Stimulated activated CD8-positive, alpha-beta memory T cell treated with anti-CD3 and anti-CD28 coated beads, Interleukin-4, amount 100 ng/mL, for 1 hour (primary cell): ENCODE measurements at places on chromosomes 1 and 21.

GRCh38 chr1:60055336-60055735, 18.2 kb downstream of the C1orf87 start:
- DNase-seq, result no peak

GRCh38 chr1:93033785-93034184, 45.3 kb upstream of the MTF2 start:
- DNase-seq, result no peak

- no peak for DNase-seq
These were observed 4.1 kb upstream of the TPRG1L start for GRCh38 chr1:3620708-3621107.

DNA sequence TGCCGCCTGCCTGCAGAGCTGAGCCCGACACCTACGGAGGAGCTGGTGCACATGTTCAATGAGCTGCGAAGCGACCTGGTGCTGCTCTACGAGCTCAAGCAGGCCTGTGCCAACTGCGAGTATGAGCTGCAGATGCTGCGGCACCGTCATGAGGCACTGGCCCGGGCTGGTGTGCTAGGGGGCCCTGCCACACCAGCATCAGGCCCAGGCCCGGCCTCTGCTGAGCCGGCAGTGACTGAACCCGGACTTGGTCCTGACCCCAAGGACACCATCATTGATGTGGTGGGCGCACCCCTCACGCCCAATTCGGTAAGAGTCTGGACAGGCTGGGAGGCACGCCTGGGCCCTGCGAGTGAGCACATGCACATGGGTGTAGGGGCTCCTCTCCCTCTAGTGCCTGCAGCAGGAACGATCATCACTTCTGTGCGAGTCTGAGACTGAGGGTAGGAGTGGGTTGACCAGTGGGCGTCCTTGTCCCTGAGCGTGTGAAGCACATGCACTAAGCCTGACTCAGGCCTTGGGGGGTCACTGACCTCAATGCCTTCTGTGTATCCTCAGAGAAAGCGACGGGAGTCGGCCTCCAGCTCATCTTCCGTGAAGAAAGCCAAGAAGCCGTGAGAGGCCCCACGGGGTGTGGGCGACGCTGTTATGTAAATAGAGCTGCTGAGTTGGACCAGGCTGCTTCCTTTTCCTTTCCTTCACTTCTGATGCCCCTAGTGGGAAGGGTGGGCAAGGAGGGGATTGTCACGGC, 6.9 kb downstream of the DMAP1 start:
- DNase-seq, result no peak

DNA sequence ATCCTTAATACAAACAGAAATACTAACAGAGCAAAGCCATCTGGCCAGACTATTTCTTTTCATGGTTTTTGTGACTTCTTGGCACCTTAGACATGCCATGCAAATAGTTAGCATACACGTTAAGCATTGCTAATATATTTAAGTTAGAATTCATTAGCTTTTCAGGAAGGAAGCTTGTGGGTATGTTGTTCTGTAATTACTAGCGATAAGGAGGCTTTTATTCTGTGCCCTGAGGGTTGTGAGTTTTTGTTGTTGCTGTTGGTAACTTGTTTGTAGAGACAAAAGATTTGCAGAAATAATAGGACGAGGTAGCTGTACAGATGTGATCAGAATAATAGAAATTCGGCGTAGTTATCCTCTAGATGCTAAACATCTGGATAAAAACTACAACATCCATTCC, 305.3 kb downstream of the TM2D1 start:
- DNase-seq, result no peak

DNA sequence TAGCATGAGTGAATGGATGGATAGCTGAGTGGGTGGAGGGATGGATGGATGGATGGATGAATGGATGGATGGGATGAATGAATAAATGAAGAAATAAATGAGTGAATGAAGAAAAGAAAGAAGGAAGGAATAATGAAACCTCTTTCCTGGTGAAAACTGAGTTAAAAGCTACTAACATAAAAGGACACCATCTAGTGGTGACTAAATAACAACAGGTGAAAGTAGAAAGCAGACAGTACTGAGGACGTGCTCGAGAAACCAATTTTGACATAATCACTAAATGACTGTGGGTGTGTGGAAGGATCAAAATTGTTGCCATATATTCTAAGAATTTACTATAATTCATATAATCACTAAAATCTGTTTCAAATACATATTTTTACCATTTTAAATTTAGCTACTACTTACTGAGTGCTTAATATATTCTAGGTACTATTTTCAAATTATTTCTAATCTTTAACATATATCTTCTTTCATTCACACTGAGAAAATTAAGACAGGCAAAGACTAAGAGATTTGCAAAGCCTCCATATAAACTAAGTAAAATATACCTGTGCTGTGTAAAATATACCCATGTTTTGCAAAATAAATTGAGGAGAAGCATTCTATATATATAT, 522.9 kb downstream of the LRRIQ3 start:
- DNase-seq, result no peak

GRCh38 chr1:26775666-26776065, 12.1 kb upstream of the PIGV start:
- no peak for DNase-seq

DNA sequence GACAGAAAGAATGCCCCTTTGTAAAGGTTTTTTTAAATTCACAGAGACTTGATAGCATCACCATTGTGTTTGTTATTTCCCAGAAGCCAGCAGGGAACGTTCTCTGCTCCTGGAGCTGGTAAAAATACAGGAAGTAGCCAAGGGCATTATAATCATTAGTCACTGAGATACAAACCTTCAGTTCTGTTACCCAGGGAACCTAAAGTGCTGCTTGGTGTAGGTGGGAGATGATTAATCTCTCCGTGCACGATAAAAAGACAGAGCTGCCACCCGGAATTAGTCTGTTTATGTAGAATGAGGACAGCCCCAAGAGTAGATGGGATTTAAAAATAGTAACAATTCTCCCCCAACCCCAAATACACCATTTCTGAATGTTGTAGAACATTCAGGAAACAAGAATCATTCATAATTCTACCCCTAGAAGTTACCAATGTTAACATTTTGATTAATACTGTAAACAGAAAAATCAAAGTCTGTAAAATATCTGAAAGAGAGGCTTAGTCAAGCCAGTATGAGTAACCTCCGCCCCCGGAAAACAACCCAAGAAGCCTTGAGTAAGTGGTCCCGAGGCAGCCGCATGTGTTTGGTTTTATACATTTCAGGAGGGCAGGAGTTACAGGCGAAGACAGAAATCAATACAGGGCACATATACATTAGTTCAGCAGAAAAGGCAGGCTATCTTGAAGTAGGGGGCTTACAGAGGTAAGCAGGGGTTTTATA, 45.3 kb upstream of the CTBS start:
- no peak for DNase-seq

DNA sequence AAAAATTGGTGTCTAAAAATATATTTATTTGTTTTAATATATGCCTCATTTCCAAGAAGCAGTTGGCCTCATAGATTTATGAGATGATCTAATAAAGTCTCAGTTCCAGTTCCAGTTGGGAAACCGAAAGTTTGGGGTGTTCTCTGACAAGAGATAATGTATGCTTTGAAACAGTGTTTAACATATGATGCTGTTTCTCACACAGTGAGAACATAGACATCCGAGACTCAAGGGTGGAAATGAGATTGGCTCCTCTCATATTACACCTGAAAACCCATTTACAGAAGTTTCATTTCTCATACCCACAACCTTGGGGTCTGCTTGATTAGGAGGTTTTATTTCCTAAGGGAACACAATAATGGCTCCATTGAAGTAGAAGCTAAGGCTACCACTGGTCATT, 200.6 kb upstream of the BEND5 start:
- no peak for DNase-seq

DNA sequence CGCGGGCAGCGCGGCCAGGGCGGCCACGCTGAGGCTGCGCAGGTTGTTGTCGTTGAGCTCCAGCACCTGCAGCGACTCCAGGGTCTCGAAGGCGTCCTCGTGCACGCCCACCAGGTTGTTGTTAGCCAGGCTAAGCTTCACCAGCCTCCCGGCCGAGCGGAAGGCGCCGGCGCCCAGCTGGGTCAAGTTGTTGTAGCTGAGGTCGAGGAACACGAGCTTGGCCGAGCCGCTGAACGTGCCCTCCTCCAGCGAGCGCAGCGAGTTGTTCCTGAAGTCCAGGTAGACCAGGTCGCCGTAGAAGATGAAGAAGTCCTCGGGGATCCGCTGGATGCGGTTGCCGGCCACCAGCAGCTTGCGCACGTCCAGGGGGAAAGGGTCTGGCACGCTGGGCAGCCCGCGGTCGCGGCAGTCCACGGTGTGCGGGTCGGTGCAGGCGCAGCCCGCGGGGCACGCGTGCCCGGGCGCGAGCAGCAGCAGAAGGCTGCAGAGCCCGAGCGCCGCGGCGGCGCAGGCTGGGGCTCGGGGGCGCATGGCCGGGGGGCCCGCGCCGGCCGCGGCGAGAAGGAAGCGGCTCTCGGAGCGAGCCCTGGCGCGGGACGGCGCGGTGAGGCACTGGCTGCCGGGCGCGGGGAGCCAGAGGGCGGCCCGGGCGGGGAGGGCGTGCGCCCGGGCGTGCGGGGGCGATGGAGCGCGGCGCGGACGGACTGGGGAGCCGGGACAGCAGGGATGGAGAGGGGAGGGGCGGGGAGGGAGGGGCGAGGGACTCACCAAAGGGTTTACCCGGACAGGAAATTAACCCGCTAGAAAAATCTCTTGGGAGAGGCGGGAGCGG, 524 bp downstream of the LRRC38 start:
- no peak for DNase-seq

DNA sequence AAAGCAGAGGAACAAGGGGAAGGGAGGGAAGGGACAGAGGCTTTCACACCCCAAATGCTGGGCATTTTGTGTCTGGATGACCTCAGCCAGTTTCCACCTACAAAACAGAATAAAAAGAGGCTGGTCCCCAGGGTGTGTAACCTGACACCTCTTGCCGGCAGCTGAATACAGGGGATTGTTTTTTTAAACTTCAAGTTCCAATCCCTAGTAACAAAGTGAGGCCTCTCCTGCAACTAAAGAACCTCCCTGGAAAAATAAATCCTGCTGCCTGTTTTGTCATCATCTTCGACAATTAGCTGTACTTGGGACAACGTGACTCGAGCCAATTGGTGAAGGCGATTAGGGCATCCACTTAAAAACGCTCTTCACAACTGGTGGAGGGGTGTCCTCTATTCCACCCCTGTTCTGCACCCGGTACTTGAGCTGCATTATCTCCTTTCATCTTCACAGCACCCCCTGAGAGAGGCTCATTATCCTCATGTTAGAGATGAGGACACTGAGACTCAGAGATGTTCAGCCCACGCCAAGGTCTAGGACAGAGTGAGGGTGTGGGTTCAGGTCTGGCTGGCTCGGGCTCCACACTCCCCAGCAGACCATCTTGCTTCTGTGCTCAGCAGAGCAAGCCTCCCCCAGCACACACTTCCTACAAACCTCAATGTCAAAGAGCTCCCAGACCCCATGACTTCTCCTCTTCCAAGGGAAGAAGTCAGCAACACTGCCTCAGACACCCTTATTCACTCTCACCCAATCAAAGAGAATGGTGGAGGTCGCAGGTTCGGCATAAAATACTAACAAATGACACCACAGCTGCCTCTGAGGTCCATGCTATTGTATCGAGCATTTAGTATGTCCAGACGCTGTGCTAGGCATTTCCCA, 15.2 kb downstream of the ITPKB start:
- DNase-seq, result no peak

GRCh38 chr1:247274605-247275256, 18.9 kb downstream of the VN1R5 start:
- DNase-seq, result no peak

GRCh38 chr21:45581322-45581712, 39.1 kb upstream of the SLC19A1 start:
- DNase-seq, result no peak

DNA sequence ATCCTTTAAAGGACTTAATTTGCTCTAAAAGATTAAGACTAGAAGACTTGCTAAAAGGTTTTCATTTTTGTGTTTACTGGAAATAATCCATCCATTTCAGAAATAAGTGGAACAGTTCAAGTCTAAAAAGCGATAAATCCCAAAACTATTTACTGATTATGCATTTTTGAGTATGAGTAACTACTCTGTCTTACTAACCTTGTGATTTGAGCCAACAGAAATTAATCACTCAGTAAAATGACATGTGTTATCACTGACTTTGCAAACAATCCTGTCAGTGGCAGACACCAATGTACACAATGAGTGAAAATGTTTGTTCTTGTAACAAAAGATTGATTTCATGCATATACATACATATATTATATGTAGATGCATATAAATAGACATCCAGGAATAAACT, 218.0 kb downstream of the DENND1B start:
- DNase-seq, result no peak

DNA sequence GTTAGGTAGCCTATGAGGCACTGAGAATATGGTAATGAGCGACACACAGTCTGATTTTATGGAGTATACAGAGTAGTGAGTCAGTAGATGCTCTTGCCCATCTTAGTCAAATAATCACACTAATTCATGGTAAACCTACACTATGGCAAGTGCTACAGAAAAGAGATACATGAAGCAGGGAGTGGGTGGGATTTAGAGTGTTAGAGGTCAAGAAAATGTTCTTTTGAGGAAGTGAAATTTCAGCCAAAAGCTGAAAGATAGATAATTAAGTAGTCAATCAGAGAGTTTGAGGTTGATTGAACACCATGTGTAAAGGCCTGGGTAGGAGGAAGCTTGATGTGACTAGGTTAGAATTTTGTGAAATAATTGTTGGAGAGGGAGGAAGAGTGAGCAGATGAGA, 14.7 kb downstream of the MDM4 start:
- no peak for DNase-seq

GRCh38 chr1:155012026-155012546, 9.5 kb downstream of the ZBTB7B start:
- no peak for DNase-seq

GRCh38 chr1:112686417-112686816, 12.0 kb downstream of the MOV10 start:
- no peak for DNase-seq

DNA sequence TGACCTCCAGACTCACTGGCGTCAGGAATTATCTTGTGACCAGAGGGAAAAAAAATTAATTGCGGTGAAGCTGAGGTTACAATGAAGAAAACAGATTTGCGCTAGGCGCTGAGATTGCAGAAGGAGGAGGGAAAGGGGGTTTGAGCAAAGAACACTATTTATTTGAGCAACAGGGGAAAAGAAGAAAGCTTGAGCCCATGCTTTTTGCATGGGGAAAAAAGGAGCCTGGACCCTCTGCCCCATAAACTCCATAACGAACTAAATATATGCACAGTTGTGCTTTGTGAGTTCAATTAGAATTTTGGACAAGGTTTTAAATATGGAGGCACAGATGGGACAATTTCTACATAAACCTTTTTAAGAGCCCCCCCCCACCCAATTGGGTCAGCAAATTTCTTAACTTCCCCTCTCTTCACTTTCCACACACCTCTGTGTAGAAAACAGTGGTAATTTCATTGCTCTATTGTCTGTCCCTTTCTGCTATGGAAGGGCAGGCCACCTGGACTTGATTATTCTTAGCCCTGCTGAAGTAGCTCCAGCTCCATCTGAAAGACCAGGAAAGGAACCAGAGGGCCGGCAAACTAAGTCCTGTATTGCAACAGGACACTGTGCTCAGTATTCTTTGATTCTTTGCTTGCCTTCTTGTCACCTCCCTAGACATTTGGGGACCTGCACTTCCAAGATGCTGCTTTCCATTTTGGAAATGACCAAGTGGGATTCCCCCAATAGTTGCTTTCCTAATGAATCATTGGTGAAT, 862 bp upstream of the ID3 start:
- no peak for DNase-seq
